Stimulated activated CD4-positive, alpha-beta T cell treated with anti-CD3 and anti-CD28 coated beads, Interleukin-1b, Interleukin-23, amount 100 ng/mL, for 1 hour (primary cell): ENCODE measurements at places on chromosomes 2 and 18.

GRCh38 chr2:64295326-64296139 is 151.3 kb upstream of the PELI1 start:
- DNase-seq = no peak

DNA sequence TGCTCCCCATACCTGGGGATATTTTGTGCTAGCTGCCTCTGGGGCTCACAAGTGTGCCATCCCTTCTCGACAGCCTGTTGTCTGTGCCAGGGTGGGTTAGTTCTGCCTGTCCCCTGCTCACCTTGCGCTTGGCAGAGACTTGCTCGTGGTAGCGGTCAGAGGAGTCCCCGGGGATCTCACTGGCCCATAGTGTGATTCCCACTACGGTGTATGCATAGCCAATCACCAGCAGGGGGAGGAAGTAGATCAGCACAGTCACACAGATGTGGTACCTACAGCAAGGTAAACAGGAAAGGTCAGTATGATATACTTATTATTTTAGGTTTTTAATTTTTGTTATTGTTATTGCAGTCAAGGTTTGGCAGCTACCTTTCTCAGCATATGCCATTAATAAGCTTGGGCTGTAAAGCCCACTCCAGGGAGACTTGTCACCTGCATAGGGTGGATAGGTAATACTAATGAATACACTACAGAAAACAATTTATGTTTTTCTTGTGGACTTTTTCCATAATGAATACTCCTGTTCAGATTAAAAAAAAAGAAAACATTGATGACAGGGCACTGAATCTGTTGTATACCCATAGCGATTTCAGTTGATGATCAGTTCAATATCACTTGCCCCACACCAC is 95.2 kb downstream of the POLE4 start:
- no peak for DNase-seq

- DNase-seq = no peak
Observed at GRCh38 chr18:67977067-67977616, 460.6 kb upstream of the DSEL start.

DNA sequence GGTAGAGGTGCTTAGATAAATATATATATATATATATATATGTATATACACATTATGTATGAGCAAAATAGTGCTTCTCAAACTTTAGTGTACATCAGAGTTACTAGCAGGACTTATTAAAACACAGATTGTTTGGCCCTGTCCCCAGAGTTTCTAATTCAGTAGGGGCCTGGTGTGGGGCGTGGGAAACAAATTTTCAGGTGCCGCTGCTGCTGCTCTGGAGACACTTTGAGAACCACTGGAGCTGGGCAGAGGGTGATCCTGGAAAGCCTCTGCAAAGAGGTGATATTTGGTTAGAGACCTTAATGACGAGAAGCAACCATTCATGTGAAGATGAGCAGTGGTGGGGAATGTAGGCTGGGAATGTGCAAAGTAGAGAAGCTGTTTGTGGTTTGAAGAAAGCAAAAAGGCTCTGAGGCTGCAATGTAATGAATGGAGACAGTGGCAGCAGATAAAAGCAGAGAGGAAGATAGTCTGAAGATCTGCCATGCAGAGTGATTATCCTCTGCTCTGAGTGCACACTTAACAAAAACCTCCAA is 142.9 kb downstream of the PLCL1 start:
- no peak for DNase-seq

GRCh38 chr2:236841389-236841788 is 244.3 kb upstream of the COPS8 start:
- DNase-seq = no peak

DNA sequence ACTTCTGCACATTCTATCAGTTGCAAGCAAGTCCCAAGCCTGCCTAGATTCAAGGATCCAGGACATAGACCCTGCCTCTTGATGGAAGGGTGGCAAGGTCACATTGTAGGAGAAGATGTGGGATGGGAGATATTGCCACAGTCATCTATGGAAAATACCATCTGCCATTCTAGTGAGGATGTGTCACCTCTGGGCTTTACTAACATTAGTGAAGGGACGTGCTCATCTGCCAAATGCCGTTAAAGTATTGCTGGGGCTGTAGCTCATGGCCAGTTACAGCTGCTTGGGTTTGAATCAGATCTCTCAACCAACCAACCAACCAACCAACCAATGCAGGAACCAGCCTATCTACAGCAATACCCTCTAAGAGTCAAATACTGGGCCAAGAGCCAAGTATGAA is 49.0 kb downstream of the E2F6 start:
- no peak for DNase-seq

- no peak for DNase-seq
Observed at GRCh38 chr2:126863336-126864015, 35.2 kb upstream of the TEX51 start.

GRCh38 chr2:128376241-128377041 is 57.8 kb upstream of the HS6ST1 start:
- no peak for DNase-seq

- DNase-seq = no peak
Observed at GRCh38 chr18:59700535-59700967, 3.3 kb upstream of the CCBE1 start.

- DNase-seq = no peak
Observed at GRCh38 chr2:20645761-20646160, 5.1 kb downstream of the HS1BP3 start.

DNA sequence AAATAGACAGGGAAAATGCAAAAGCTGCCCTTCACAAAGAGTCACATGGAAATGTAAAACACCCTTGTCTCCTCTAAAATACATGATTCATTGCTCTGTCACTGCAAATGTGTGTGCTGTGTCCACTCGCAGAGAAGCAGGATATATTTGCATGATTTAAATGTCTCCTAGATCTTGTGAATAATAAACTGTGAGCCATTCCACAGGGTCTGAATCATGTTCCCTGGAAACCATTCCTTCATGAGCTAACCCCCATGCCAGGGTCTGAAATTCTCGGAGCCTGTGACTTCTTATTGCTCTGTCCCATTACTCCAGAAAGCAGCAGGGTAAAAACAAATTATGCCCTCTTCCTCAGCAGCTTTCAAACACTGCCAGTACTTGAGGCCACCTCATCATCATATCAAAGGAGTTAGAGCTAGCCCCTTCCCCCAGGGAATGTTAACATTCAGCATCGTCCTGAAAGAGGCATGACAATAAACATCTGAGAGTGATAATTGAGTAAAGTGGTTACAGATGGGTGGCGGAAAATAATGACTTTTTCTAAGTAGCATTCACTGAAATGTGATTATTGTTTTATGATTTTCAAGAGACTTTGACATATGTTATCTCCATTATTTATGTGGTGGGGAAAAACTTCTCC is 11.7 kb upstream of the CNGA3 start:
- DNase-seq = no peak

GRCh38 chr2:163767097-163767496 is 31.3 kb upstream of the FIGN start:
- no peak for DNase-seq

DNA sequence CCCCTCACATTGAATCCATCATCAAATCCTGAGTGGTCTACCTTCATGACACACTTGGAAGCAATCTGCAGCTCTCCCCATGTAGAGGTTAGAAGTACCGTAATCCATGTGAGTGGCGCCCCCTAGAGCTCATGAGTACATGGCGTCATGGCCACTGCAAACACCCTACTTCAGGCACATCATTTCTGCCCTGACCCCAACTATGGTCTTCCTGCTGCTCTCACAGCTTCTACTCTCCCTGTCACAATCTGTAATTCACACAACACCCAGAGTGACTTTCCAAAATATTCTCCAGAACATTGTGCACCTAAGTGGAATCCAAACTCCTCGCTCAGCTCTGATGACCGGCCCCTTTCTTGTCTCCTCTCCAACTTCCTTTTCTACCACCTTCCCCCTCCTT is 141.9 kb downstream of the ANKRD44 start:
- DNase-seq = peak; percentile 42

DNA sequence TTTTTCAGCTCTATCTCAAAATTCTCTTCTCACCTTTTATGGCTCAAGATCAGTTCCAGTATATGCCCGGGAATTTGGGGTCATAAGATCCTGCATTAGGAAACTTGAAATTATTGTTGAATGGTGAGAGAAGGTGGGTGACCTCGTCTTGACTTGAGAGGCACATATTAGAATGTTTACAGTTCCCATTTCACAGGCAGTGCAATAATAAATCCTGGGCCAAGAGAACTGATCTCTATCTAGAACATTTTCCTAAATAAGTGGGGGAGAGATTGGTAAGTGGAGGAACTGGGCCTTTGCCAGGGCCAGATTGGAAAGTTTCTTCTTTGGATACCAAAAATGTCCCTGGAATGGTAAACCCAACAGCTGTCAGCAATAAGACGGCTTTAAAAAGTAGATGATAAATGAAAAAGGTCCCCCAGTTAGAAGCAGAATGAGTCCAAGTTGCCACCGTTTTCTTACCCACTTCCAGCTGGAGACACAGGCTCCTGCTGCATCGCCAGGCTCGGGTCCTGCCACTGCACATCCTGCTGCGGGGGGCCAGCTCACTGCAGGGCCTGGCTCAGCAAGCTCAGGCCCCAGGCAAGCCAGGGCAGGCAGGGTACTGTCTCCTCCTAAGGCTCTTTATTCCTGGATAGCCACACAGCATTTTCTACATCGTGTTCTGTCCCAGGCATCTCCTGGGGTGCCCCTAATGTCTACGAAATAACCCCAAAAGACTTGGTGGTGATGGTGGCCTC is 126.4 kb upstream of the EPAS1 start:
- DNase-seq = no peak

DNA sequence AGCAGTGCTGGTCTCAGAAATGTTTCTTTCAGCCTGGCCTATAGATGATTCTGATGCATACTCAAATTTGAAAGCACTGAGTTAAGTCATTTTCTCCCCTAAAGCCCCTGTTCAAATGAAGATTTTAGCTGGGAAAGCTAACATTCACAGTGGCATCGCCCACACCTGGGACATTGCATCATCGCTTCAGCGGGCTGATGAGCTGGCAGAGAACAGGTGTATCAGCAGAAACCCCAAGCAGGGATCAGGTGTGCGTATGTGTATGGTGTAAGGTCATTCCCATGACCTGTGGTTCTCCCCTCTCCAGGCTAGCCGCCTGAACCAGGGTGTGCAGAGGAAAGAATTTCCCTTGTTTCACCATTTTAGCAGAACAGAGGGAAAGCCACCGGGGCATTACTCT is 56.3 kb downstream of the EPAS1 start:
- DNase-seq = no peak

DNA sequence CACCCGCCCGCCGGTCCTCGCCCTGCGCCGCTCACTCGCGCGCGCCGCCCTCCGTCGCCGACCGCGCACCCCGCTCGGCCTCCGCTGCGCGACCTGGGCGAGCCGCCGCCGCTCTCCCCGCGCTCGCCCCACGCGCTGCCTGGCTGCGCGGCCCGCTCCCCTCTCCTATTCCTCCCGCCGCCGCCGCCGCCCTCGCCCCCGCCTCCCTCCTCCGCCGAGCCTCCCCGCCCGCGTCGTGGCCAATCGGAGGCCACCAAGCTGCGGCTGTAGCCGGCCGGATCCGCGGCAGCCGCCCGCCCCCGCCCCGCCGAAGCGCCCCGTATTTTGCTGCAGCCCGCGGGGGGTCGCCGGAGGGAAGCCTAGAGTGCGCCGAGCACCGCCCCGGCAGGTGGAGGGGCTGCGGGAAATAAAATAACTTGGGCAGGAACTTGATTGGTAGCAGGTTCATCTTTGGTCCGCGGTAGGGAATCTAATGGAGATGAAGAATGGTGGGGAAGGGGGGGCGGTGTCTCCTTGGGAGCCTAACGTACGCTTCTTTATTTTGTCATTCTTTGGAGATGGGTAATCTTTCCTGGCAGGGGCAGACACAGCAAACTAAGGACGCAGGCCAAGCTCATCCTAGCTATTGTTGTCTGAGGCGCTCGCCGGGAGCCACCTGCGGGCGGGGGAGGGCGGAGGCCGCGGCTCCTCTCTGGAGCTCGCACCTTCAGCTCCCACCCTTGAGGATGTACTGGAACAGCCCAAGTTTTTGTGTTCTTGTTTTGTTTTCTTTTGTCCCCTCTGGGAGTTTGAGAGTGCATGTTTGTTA is 1.1 kb upstream of the CDH2 start:
- no peak for DNase-seq

DNA sequence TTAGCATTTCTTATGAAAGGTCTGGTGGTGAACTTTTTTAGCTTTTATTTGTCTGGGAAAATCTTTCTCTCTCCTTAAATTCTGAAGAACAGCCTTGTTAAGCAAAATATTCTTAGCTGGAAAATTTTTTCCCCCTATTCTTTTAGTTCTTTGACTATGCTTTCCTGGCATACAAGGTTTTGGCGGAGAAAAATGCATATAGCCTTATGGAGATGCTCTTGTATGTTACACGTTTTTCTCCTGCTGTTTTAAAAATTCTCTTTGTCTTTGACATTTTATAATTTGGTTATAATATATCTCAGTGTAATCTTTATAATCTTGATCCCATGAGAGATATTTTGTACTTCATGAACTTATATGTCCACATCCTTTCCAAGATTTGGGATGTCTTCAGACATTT is 1190.4 kb upstream of the ZEB2 start:
- DNase-seq = no peak

- DNase-seq = no peak
Observed at GRCh38 chr2:168992026-168992425, 39.1 kb downstream of the ABCB11 start.

- no peak for DNase-seq
Observed at GRCh38 chr18:3794537-3795348, 344.8 kb downstream of the TGIF1 start.

DNA sequence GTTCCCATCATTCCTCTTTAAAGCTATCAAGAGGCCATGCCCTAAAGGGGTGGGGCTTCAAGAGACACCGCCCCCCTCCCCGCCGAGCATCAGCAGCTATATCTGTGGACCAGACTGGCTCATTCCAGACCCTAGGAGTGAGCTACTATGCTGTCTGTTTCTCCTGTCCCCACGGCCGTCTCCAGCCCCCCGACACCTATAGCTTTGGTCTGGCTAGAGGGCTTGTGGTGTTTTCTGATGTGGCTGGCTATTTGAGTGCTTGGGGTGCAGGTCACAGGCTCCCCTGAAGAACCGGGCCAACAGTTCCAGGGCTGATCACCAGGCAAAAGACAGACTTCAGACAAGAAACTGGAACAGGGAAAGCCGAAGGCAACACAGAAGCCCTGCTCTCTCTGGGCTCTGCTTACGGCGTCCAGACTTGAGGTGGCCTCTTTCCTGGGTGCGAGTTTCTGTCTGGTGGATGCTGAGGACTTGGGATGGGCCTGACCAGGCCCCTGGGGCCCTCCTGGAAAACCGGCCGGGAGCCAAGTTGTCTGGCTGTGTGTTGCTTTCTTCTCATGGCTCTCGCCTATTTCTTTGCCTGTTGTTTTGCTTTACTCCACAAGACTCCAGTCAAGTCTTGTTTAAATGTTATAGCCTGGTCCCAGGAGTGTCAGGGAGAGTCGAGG is 83.6 kb downstream of the KLHL29 start:
- DNase-seq = no peak

DNA sequence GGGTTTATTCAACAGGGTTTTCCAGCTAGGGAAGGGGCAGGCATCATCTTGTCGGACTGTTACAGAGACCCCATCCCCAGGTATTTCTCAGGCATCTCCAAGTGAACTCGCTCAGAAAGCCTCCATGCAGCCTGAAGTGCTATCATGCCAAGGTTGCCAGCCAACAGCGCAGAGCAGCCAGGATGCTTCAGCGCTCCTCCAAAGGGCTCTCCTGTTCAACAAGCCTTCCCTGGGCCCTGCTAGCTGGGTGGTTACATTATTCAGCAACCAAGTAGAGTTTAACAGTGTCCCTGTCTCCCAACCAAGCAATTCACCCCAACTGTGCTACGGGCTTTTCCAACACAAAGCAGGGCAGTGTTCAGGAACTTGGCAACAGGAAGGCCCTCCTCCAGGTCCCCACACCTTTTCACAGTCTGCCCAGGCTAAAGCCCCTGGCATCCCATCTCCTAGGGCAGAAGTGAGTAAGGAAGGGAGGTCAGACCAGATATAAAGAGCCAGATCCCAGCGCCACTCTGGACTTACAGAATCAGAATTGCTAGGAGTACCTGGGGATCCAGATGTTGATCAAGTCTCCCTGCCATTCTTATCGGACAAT is 52.9 kb downstream of the ZBTB7C start:
- no peak for DNase-seq
